Activated CD4-positive, alpha-beta T cell treated with anti-CD3 and anti-CD28 coated beads for 1 hour (primary cell): ENCODE measurements at places on chromosomes 2 and 18.

GRCh38 chr2:21890716-21891115, 766.9 kb downstream of the TDRD15 start:
- DNase-seq: no peak

GRCh38 chr2:69975853-69976462, 14.5 kb upstream of the ASPRV1 start:
- no peak for DNase-seq

- no peak for DNase-seq
Measured at GRCh38 chr2:43302182-43302960, 76.0 kb upstream of the ZFP36L2 start.

DNA sequence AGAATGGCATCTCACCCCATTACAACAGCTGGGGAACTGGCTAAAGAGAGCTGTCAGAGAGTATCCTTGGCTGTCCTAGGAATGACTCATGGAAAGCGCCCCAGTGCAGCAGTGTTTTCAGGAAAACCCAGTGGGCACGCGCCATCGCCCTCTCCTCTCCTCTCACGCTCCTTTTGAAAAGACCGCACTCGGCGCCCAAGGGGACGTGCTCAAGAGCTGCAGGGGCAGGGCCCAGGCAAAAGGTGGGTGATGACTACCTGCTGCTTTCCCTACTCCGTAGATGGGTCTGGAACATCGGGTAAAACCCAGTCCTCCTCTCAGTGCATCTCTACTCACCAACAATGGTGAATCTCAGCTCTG, 68.1 kb downstream of the EMILIN2 start:
- DNase-seq: no peak

DNA sequence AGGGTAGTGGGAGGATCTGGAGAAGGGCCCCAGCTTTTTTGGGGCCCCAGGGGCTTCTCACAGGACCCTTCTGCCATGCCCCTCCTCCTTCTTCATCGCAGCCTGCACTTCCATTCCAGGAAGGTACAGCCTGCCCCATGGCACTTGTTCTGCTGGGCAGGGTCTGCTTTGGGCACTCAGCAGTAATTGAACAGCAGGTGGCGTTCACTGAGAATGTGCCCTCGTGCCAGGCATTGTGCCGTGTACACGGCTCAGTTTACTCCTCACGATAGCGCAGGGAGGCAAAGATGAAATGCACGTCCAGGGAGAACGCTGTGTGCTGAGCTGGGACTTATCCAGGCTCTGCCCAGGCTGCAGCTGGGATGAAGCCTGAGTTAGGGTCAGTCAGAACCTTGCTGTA, 54.8 kb upstream of the ASB18 start:
- no peak for DNase-seq

GRCh38 chr2:199922856-199923255, 11.8 kb downstream of the C2orf69 start:
- no peak for DNase-seq

DNA sequence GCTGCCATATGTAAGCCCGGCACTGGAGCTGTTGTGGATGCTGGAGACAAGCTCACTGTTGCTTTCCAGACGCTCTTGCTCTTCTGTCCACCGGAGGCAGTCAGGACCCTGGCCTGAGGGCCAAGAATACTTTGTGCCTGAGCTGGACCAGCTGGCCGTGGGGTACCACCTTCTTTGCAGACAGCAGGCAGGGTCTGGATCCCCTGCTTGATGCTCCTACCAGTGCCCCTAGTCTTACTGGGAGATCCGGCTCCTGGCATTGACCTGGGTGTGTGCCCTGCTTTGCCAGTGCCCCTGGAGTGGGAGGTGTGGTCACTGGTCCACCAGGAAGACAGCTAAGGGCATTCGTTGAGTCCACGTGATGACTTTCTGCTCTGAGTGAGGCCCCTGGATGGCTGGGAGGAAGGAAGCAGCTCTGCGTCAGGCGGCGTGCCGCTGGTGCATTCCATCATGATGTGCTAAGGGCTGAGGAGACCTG, 59.3 kb downstream of the LRRFIP1 start:
- no peak for DNase-seq

- DNase-seq: no peak
Measured at GRCh38 chr18:6414723-6415417, at the start of gene L3MBTL4. Gene L3MBTL4 (minus strand): TSS chr18:6414911. CDS start chr18:6311625, 103,286 bp downstream.

- DNase-seq: no peak
Measured at GRCh38 chr2:172976116-172976515, 99.5 kb upstream of the MAP3K20 start.

DNA sequence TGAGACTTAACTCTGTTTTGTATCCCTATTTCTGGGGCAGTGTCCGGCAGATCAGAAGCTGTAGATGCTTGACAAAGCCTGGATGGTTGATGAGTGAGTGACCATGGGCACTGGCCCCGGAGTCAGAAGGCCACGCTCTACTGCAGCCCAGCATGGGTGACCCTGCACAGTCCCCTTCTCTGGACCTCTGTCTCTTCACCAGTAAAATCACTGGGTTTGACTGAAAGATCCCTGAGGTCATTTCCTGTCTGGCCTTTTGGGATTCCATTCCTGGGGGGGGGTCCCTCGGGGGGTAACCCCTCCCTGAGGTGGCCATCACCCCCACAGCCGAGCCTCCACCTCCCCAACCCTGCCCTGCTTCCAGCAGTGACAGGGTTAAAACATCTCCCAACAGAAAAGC, 31.7 kb downstream of the MRPL35 start:
- DNase-seq: no peak

DNA sequence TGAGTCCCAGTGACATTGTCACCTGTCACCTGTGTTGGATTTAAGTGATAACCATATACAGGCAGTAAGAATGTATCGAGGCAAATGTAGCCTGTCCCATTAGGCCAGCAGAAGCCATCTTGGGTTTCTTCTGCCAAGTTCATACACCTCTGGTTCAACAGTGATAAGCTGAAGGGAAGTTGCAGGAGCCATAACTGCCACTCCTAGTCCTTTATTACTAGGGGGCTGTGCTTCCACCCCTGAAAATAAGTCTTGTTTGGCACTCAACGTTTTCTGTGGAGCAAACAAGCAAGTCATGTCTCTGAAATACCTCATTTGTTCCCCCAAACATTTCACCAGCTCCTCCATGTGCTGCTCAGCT, 58.1 kb upstream of the ALPP start:
- DNase-seq: no peak

- DNase-seq: no peak
Measured at GRCh38 chr2:240182001-240182400, 41.5 kb upstream of the OTOS start.

DNA sequence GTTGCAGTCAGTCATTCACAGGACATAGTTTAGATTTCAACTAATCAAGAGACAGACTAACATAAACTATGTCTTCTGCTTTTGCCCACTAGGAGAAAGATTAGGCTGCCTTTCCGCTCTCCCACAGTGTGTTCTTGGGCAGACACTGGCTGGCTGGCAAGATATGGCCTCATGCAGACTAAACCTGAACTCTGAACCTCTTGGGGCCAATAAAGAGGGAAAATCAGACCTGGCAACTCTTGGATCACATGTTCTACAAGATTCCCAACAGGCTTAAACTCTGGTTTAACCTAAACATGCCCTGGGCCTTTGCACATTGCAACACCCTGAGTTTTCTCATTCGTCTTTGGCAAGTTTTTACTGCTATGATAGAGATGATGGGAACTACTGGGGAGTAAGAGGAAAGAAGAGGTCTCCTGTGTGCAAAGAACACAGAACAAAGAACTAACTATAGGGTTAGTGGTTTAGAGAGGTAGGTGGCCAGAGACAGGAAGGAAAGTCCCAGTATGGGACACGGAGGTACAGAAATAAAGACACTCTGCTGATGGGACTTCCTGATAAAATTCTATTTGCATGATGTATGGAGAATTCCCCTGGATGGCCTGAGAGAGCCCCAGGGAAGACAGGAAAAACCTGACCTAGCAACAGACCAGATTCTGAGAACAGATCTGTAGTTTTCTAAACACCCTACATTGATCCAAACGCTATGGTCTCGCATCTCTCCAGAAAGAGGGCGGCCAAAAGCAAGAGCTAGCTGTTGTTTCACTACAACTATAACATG, 2.0 kb upstream of the ATRAID start:
- no peak for DNase-seq

DNA sequence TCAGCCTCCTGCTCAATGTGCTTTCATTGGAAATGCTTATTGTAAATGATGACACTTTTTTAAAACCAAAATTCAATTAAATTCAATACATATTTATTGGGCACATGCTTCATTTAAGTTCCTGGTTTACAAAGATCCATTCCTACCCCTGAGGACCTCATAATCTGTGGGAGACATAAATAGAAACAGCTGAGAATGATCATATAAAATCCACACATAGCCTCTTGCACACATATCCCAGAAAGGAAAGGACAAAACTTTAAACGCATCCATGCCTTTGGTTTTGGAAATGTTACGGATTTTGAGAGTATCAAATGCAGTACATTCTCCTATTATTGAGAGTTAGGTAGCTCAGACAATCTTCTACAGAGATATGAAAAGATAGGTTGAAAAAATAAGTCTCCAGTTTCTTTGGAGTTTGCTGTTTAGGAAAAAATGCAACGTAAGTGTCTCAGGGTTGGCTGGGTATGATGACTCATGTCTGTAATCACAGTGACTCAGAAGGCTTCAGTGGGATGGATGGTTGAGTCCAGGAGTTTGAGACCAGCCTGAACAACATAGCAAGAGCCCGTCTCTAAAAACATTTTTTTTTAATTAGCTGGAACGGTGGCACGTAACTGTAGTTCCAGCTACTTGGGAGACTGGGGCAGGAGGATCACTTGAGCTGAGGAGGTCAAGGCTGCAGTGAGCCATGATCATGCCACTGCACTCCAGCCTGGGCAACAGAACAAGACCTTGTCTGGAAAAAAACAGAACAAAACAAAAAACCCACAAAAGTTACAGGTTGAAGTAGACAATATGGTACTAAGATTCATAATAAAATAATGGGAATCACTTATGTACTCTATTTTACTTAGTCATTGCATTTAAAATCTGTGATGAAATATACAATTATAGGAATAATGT, 3.9 kb upstream of the PRELID3A start:
- no peak for DNase-seq

- DNase-seq: no peak
Measured at GRCh38 chr2:18161681-18162080, 283.2 kb downstream of the KCNS3 start.

DNA sequence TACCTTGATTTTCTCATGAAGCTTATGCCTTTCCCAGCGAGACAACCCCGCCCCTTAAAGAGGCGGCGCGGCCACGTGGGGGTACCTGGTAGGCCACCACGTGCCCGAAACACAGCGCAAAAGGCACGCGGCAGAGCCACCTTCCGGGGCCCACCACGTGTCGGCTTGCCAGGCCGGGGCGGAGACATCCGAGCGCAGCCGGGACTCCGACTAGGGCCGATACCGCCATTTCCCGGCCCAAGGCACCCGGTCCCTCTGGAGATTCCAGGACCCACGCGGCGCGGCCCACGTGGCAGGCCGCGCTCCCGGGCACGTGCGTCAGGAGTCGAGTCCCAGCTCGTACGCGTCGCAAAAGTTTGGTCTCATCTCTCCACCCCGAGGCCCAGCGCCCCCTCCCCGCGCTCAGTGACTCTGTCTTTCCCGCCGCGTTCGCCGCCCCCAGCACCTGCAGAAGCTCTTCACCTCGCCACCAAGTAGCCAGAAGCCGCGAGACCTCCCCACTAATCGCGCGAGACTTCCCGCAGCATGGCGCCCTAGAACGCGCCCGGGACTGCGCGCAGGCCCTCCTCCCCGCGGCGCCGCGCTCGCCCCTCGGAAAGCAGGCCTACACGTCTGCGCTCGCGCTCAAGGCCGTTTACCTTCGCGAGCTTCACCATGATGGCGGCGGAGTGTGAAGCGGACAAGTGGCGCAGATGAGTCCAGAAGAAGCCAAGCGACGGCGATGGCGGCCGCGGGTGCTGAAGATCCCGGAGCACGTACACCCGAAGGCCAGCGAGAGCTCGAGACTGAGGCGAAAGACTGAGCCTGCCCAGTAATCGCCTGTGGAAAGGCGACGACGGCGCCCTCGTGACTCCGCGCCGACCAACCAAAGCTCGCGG, at the start of gene NCL:
NCL (minus strand) TSS at position 787 of the 878 bp plus-strand sequence; CDS start at position 656, 131 bp downstream.
- DNase-seq: peak; percentile 77

GRCh38 chr2:22450831-22451230, 934.1 kb upstream of the KLHL29 start:
- no peak for DNase-seq

DNA sequence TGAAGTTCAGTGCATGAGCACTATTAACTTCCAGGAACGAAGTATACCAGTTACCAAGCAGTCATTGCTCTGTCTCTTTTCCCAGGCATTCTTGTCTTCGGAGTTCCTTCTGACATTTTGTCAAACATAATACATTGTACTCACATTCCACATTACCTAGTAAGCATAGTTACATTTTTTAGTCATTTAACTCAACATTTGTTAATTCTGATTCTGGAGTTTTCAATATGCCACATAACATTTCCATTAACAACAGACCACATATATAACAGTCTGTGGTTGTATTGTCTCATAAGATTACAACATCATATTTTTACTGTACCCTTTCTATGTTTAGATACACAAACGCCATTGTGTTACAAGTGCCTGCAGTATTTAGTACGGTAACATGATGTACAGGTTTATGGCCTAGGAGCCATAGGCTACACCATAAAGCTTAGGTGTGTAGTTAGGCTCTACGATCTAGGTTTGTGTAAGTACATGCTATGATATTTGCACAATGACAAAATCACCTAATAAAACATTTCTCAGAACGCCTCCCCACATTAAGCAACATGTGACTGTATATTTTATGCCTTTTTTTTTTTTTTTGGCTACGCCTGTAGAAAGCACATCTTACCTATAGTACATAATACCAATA, 187.1 kb downstream of the DYM start:
- no peak for DNase-seq

DNA sequence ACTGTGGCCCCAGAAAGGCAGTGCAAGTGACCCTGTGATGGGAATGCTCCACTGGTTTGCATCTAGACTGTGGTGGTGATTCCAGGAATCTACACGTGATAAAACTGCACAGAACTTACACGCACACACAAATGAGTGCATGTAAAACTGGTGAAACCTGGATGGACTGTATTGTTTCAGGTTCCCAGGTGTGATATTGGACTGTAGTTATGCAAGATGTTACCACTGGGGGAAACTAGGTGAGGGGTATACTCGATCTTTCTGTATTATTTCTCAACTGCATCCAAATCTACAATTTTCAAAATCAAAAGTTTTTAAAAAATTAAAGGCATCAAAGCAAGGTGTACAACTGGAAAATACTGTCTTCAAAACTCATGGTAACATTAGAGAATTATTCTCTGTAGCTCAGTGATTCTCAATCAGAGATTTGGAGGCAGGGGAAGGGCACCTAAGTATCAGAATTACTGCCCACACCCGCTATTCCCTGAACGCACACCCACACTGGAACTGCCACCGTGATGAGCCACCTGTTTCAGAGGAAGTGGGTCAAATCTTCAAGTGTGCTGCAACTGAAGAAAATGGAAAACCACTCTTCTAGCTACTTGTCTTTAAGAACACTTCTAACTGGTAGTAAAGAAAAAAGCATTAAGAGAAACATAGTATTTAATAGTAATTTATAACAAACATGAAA, 26.7 kb downstream of the PTPN2 start:
- no peak for DNase-seq

DNA sequence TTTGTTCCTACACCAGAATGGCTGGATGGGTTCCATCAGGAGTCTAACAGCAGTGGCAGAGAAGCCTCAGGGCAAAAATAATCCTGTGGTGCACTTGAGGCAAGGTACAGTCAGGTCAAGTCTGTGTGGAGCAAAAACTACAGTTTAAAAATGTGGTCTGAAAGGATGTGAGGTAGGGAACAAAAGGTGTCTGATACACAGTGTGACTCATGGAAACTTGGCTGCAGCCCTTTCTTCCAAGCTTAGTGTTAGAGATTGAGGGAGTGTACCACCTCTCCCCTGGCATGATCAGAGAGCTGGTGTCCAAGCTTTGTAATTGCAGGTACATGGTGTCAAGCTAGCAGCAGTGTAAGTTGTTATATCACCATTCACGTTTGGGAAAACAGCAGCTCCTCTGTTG, 8.9 kb downstream of the ANKAR start:
- DNase-seq: no peak
